Posterior cingulate gyrus (tissue), 11 donors: ENCODE measurements at places on chromosomes 6 and 20.

DNA sequence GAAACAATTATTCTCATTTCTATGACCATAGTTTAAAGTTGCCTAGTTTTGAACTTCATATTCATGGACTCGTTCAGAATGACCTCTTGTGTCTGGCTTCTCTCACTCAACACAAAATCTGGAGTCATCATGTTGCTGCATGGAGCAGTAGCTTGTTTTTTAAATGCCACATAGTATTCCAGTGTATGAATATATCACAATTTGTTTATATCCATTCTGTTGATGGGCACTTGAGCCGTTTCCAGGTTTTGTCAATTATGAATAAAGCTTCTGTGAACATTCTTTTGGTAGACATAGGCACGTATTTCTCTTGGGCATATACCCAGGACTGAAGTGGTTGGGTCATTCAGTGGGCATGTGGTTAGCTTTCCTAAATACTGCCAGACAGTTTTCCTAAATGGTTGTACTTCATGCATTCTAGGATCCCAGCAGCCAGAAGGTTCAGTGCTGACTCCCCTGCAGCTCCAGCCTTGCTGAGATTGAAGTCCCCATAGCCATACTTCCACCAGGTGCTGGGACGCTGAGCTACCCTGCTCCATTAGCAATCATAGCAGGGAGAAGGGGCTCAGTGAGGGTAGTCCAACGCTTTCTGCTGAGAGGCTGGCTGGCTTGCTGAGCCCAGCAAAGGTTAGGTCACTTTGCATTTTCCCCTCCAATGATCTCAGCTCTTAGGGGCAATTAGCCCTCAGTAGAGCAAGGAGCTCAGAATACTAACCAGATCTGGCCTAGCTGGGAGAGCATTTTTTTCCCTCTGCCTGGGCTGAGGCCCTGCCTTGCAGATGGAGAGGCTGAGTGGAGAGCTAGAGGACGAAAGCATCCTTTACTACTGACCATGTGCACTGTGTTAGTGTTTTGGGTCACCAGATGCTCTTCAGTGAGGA lies 35.7 kb upstream of the CTNNBL1 start:
- no peak for DNase-seq

GRCh38 chr6:20399518-20399917 lies 2.2 kb upstream of the E2F3 start:
- no peak for DNase-seq

DNA sequence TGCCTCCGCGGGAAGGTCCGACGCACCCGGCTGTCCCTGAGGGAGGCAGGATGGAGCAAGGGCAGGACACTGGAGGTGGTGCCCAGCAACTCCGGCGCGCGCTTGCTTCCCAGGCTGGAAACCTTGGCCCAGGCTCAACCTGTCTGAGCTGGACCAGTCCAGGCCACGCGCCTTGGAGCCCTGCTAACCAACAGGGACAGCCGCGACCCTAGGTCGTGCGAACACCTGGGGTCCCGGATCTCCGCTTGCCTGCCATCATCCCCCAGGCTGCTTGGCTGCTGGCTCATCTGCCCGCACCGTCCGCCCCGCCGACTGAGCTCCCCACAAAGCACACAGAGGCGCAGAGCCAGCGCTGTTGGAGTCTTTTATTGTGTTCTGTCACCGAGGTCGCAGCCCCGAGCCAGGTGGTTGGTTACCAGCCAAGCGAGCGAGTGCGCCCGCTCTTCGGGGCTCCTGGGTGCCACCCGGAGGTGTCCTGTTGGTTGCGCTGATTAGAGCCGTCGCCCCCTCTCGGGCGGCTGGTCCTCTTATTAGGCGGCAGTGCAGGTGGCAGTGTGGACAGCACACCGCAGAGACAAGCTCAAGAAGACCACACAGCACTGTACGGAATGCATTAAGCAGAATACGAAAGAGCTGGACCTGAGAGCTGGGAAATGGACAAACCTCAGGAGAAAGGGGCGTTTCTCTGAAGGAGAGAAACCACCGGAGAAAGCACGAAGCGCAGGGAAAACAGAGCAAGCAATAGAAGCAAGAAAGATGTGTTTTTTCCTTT lies 3.8 kb downstream of the COL12A1 start:
- peak; percentile 31 for DNase-seq

GRCh38 chr20:16621435-16622141 lies 48.3 kb upstream of the KIF16B start:
- DNase-seq: no peak

DNA sequence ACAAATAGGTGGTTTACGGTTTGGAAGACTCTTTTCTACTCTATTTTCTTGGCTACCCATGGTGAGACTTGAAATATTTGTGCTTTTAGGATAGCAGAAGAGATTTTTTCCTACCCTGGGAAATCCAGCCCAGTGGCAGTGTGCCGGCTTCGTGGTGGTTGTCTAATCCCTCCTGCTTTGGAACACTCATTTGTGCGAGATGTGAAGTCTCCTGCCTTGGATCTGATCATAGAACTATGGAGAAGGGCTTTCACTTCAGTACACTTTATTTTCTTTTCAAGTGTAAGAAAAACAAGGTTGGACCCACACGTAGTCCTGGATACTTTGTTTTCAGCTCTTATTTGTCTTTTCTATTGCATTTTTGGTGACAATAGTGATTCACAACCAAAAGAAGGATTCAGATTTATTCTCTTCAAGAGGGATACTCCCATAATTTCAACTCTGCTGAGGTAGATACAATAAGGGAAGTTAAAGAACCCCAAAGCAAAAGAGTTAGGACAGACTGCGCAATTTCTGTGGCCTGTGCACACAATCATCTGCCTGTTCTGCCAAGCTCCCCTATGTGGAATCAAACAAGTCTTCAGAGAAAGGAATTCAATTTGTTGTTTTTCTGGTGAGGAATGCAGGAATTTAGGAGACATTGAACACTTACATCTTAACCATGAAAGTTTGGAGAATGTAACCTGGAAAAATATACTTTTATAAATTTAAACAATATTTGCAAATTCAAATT lies 413.2 kb downstream of the GJA1 start:
- peak; percentile 63 for DNase-seq

DNA sequence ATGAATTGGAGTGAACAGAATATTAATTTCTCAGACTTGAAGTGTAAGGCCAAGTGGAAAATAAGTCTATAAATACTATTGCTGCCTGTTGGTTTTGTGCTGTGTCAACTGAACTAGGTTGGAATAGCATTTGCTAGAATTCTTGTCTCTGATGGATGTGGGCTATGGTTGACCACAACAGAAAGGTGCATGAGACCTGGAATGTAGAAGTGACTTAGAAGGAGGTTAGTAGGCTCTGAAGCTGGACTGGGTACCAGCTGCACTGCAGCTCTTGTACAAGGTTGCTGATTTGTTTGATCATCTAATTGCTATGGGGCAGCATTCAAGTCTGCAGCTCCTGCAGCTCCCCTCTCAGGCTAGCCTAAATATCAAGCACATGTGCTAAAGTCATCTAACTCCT lies 479.0 kb upstream of the NRSN1 start:
- no peak for DNase-seq

DNA sequence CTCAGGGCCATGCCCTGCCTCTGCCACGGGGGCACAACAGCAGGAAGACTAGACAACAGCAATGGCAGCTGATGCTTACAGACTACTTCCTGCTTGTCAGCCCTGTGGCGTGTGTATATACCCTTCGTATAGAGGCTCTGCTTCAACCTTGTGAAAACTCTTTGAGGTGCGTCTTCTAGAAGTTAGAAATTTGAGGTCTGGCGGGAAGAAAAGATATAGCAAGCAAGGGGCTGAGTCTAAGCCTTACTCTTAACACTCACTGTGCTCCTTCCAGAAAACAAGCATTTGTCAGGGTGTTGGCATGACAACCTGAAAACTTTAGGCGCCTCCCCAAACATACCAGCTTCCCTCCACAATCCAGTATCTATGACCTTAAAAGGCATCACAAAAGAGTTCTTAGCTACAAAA lies 33.3 kb downstream of the JPH2 start:
- DNase-seq: no peak

GRCh38 chr20:50699688-50700087 lies 8.3 kb upstream of the RIPOR3 start:
- DNase-seq: no peak

GRCh38 chr20:54048481-54048880 lies 21.9 kb downstream of the BCAS1 start:
- DNase-seq: no peak

DNA sequence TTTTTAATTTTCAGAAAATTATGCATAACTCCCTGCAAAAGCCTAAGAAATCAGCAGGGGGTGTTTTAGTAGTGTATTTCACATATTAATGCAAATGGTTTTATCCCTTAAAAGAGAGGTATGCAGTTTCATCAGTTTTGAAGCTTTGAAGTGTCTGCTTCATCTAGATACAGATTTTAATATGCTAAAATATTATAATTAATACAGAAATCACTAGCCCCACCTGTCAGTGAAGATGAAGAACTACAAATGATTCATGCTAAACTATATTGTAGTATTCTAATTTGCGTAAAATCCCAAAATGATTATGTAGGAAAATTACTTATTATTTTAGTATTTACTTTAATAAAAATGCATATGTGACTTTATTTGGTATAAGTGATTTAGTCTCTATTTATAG lies 2.9 kb upstream of the TFB1M start:
- no peak for DNase-seq

DNA sequence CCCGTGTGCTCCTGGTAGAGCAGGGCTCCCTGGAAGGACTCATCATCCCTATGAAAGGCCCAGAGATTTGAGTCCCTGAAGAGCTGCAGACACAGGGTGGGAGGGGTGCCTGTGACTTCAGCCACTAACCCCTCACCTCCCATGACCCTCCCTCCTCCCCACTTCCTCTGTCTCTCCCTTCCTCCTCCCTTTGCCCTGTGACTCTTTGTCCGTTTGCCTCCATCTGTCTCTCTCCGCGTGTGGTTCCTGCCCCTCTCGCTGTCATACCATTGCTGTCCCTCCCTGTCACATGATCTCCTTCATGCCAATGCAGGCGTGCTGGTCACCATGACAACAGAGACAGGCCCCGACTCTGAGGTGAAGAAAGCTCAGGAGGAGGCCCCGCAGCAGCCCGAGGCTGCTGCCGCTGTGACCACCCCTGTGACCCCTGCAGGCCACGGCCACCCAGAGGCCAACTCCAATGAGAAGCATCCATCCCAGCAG lies 19.0 kb downstream of the EPB41L1 start:
- peak; percentile 36 for DNase-seq

DNA sequence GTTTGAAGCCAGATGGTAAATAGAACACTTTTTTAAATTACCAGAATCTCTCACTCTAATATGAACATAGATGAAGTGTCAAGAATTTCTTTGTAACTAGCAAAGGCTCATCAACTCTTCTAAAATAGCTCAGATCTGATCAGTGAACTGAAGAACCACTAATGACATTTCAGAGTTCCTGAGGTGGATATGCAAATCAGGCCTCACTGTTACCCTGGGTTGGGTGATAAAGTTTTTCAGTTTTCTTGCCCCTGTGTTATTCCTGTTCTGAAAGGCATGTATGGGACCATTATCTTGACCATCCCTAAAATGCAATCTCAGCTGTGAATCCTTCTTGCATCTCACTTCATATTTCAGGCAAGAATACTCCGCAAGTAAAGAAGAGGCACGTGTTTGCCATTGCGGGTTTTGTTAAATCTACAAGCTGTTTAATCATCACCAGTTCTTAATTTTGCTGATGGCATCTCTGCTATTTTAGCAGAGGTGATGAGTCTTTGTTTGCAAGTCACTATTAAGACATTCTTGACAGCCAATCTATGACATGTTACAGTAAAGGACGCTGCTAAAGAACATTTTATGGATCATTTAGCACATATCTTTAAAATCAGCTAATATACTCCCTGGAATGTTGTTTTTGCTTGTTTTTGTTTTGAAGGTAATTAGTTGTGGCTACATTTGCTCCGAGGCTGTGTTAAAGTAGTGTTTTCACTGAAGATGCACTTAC lies 47.9 kb downstream of the KHDC1L start:
- DNase-seq: no peak

- DNase-seq: no peak
These were observed 534.2 kb downstream of the HACE1 start for GRCh38 chr6:104325341-104326172.

GRCh38 chr6:122400121-122400450 lies 634 bp downstream of the HSF2 start:
- no peak for DNase-seq

- no peak for DNase-seq
These were observed 88.2 kb upstream of the BHLHE23 start for GRCh38 chr20:63094767-63095499.

- DNase-seq: no peak
These were observed 54.7 kb downstream of the ELOVL5 start for GRCh38 chr6:53294095-53294494.

GRCh38 chr6:25137916-25138232 lies 141.3 kb upstream of the CARMIL1 start:
- no peak for DNase-seq

DNA sequence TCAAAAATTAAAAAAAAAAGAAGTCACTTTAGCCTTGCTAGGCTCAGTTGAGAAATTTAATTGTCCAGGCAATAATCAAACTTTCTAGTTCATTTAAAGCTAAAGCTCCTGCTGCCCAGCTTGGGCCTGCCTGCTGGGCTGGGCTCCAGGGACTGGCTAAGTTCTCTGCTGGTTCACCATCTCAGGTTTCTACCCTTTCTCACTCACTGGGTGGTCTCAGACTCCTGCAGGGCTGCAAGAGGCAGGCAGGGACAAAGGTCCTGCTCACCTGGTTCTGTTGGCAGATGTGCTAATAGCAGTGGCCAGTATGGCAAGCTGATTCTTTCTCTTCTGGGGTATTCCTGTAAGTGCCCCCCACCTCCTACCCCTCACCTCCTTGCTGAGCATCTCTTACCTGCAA lies 21.2 kb upstream of the RTF2 start:
- no peak for DNase-seq

- DNase-seq: no peak
These were observed 2.5 kb upstream of the C4A start for GRCh38 chr6:31979238-31979898.

- no peak for DNase-seq
These were observed 26.9 kb downstream of the JPH2 start for GRCh38 chr20:44160133-44160532.

DNA sequence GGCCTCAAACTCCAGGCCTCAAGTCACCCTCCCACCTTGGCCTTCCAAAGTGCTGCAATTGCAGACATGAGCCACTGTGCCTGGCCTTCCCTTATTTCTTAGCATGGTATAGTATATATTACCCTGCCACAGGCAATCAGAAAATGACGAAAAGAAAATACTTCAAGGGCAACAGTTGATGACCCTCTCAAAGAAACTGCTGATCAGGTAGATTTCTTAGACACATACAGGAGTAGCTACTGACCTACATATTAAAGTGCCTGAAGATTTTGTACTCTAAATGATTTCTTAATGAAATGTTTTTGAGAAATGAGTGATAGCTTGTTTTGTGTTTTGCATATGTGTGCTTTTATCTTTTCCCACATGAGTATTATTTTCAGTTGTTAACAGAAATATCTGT lies 4.6 kb downstream of the SLC35F1 start:
- DNase-seq: no peak
